Effector CD4-positive, alpha-beta T cell (primary cell): ENCODE measurements at places on chromosomes 6 and 20.

- DNase-seq: no peak
Measured at GRCh38 chr6:18492972-18493371, 105.8 kb downstream of the RNF144B start.

DNA sequence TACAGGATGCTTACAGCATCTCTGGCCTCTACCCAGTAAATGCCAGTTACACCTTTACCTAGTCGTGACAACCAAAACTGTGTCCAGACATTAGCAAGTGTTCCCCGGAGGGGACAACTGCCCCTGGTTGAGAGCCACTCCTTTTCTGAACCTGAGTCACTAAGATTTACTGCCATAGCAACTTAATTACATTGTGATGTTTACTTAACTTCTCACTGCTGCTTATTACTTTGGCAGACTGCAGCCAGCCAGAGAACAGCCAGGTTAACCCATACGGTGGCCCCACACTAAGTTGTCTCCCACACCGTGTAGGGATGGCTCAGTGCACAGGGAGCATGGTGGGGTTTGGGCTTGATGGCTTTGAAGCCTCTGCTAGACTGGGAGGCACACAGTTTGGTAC, 204.7 kb upstream of the SULF2 start:
- DNase-seq: no peak

DNA sequence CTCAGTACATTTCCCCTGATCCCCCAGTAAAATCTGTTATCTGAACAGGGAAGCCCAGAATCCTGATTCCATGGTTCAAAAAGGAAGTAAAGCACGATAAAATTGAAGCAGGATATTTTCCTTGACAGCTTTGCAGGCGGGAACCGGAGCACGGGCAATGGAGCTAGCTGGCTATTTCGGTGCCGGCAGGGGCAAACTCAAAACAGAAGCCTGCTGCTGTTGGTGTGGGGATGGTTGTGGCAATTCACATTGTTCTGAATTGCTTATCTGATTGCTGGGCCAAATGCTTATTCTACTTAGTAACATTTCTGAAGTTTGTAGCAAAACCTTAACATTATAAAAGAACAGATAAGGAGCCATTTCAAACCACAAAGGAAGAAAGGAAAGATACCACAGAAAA, 172.4 kb downstream of the MMS22L start:
- no peak for DNase-seq

DNA sequence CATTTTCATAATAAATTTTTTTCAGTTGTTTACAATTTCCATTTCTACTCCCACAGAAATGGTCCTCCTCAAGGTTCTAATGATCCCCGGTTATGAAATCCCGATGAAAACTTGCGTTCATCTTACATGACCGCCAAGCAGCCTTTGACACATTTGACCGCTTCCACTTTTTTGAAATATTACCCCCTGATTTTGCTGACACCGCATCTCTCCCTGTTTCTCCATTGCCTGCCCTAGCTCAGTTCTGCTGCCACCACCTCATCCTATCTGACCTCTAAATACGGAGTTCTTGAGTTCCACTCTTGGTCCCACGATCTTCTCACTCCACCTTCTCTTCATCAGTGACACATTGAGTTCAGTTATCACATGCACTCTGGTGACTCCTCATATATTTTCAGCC, 74.1 kb downstream of the SLC35B3 start:
- DNase-seq: no peak

DNA sequence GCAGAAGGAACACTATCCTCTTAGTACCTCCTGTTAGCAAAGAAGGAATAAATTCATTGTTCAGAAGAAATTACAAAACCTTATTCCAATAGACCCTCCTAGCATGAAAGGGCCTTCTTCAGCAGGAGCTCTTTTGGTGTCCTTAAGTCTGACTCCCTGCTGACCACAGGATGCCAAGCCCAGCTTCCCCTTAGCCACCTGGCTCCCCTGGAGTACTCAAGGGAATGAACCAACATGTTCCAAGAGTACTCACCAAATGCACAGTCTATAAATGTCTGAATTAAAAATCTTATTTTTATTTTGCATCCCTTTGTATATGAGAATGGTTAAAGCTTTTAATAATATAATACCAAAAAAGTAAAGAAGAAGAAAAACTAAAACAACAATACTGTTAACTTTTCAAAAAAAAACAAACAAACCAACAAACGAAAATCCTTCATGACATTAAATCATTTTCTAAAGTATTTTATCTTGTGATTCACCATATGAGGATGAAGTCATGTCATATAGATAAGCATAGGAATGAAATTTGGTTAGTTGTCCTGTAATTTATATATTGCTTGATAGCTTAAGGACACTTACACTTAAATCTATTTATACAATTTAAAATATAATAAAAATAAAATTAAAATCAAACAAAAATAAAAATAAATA, 1355.1 kb downstream of the HACE1 start:
- no peak for DNase-seq
